ENCODE measurements at places on chromosomes 2 and 18. TPM values are rescaled to one million over a fixed set of nuclear protein-coding genes. Genes with fewer than 3 reads are reported as not detected.

Gene UGT1A10
- not detected for total RNA-seq

Gene SFT2D3
- 4.1 TPM for total RNA-seq

- peak; percentile 94 for DNase-seq
Measured at GRCh38 chr2:158600155-158600802, 143.5 kb downstream of the PKP4 start.

GRCh38 chr2:120771781-120772208 is 36.1 kb downstream of the GLI2 start:
- no peak for DNase-seq

DNA sequence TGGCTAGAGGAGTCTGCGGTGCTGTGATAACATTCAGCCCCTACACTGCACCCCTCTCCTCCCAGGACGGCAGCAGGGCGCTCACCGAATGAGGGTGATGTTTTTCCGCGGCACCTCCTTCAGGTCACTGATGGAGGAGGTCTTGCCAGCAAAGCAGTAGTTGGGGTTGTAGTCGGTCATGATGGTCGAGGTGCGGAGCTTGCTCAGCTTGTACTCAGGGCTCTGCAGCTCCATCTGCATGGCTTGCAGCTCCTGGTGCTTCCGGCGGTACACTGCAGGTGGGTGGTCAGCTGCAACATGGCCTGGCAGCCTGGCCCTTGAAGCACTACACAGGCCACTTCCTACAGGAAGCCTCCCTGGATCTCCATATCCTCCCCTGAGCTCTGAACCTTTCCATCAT is 108.0 kb downstream of the CLIP4 start:
- DNase-seq, result no peak

Gene PSD4
- 6.1 TPM for total RNA-seq

Gene CFAP53
- 0.99 TPM for total RNA-seq

DNA sequence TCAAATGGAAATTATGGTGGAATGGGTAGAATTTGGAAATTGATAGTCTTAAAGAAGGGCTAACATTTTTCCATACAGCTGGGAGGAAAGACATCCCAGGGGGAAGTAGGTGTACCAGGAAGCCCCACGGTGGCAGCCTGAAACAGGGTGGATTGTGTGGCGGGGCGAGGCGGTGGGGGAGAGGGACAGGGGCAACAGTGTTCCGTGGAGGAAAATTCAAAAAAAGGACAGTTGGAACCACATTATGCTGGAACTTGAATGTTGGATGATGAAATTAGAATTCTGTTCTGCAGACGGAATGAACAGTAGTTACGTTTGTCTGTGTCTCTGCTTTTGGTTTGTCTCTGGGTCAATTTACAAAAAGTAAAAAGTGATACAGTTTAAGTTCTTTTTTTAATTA is 10.6 kb upstream of the CIB4 start:
- no peak for DNase-seq

Gene GCG
- total RNA-seq, result not detected

DNA sequence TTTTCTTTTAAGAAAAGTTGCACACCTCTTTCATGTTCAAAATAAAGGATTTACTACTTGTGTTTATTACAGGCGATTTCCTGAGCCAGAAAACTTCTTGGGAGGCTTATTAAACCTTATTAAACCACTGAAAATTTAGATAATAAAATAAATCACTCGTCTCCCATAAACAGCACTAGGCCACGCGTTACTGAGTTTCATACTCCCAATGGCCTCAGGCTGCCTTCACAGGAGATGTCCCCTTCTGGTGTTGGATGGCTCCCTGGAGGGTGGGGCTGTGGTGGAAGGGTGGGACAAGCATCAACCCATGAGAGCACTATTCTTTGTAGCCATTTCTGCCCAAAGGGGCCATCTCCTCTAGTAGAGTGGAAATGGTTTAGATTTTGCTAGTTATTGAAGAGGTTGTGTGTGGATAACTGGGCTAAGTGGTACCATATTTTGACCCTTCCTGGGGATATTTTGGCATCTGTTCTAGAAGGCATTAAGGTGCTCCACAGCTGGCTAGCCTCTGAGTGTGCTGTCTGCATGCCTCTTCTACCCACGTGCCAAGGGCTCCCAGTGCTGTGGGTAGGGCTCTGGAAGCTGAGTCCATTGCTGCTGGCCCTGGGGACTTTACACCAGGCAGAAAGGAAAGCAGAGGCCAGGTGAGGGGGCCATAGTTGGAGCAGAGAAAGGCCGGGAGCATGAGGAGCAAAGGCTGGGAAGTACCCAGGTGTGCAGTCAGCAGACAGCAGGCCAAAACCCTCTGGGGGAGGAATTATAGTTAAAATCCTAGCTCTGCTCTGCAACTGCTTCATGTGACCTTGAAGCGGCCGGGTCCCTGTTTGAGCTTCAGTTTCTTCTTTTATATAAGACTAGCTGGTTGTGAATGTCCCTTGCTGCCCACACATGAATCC is 121.7 kb upstream of the SMAD2 start:
- DNase-seq, result no peak

Gene SLC4A5
- under 0.01 TPM for total RNA-seq

DNA sequence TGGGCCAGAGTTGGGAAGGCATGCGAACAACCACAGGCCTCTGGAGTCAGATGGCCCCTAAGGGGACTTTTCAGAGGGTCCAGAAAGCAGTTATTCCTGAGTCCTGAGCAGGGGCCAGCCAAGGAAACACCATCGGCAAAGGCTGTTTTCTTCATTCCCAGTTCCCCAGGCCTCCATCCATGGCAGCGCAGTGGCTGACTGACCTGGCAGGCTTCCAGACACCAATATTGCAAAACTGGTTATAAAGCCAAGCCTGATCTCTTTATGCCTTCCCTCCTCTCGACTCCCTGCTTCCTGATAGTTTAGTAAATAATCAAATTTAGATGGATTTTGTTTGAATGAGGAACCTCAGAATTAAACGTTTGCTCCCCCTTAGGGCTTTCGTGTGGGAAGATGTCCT is 133.4 kb upstream of the ITGA6 start:
- DNase-seq, result peak; percentile 81

Gene HSPE1
- total RNA-seq, result 87.0 TPM

GRCh38 chr18:49613141-49613640 is 51.3 kb downstream of the LIPG start:
- DNase-seq, result no peak

Gene GRB14
- 0.26 TPM for total RNA-seq

- DNase-seq, result no peak
Measured at GRCh38 chr2:196096982-196097745, 28.5 kb upstream of the DNAH7 start.

Gene MYO7B
- under 0.01 TPM for total RNA-seq

GRCh38 chr2:229205704-229206103 is 65.4 kb downstream of the PID1 start:
- DNase-seq, result no peak

Gene GPR75
- total RNA-seq, result 1.8 TPM

Gene GPR155
- 6.4 TPM for total RNA-seq
